ENCODE measurements at places on chromosomes 3 and 15. TPM values are rescaled to one million over a fixed set of nuclear protein-coding genes. Genes with fewer than 3 reads are reported as not detected.
A peak's percentile ranks its signal among the peaks of the same experiment; 100 is the strongest.

- H3K27me3 ChIP-seq, result peaks cover 4% of the 10 kb centered on the region
- no peak overlapping the region for H3K27ac ChIP-seq
- H3K4me1 ChIP-seq, result no peaks in the 10 kb centered on the region
- no peaks in the 10 kb centered on the region for H3K36me3 ChIP-seq
Measured at GRCh38 chr3:180329187-180329586, 272.8 kb upstream of the TTC14 start.

GRCh38 chr15:89874926-89875564 is 18.7 kb downstream of the AP3S2 start:
- no peaks in the 10 kb centered on the region for H3K4me1 ChIP-seq
- H3K36me3 ChIP-seq, result peaks cover 28% of the 10 kb centered on the region
- no peak overlapping the region for H3K4me3 ChIP-seq
- peak; percentile 84 for DNase-seq
- H3K27me3 ChIP-seq, result no peaks in the 10 kb centered on the region

DNA sequence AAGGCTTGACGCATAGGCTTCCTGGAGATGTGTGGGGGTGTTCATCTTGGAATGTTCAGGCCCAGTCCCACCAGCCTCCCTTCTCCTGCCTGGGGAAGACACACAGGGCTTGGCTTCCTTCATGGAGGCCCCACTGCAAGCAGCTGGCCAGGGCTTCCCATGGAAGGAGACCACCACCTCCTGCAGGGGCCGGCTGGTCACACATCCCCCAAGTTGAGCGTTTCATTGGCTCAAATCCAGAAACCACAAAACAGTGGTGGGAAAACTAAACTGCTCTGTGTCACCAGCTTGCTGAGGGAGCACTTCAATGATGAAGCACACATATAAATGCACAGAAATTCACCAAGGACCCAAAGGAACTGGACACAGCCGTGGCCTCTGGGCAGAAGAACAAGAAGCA is 8.3 kb downstream of the IQSEC1 start:
- H3K4me3 ChIP-seq, result no peak overlapping the region
- H3K27ac ChIP-seq, result no peak overlapping the region
- H3K4me1 ChIP-seq, result no peaks in the 10 kb centered on the region
- no peak for DNase-seq
- no peaks in the 10 kb centered on the region for H3K27me3 ChIP-seq

- no peak overlapping the region for H3K27ac ChIP-seq
- DNase-seq, result no peak
Measured at GRCh38 chr15:57947781-57948180, 117.7 kb downstream of the ALDH1A2 start.

- no peaks in the 10 kb centered on the region for H3K4me1 ChIP-seq
- no peaks in the 10 kb centered on the region for H3K36me3 ChIP-seq
- peaks cover 9% of the 10 kb centered on the region for H3K27me3 ChIP-seq
- no peak overlapping the region for H3K27ac ChIP-seq
- H3K4me3 ChIP-seq, result no peak overlapping the region
Measured at GRCh38 chr15:72285402-72285801, 13.0 kb upstream of the PARP6 start.

The PLA2G4E gene
- not detected for total RNA-seq

The ATP2C1 gene
- 88.8 TPM for total RNA-seq

GRCh38 chr3:79063624-79064023 is 704.2 kb downstream of the ROBO1 start:
- no peak overlapping the region for H3K4me3 ChIP-seq
- H3K27me3 ChIP-seq, result no peaks in the 10 kb centered on the region
- no peak overlapping the region for H3K27ac ChIP-seq
- H3K4me1 ChIP-seq, result peaks cover 2% of the 10 kb centered on the region

Measured in mesothelial cell of epicardium (in vitro differentiated cells).